ENCODE measurements at places on chromosomes 3 and 15.

- DNase-seq, result no peak
These were observed 247.4 kb downstream of the KBTBD8 start for GRCh38 chr3:67245545-67245944.

DNA sequence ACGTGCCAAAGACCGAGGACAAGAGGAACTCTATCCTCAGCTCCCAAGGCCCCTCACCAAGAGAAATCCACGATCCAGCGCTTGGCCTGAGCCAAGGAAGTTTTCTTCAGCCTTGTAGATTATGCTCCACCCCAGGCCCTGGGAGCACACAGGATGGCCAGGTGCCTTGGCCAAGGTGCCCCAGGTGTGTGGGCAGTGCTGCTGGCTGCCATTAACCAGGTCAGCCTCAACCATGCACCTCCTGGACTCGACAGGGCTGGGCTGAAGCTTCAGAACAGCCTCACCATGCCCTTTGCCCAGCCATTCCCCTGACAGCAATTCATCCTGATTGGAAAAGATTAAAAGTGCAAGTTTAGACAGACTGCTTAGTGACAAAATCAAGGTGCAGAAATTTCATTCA, 10.9 kb upstream of the MESP1 start:
- no peak for DNase-seq

DNA sequence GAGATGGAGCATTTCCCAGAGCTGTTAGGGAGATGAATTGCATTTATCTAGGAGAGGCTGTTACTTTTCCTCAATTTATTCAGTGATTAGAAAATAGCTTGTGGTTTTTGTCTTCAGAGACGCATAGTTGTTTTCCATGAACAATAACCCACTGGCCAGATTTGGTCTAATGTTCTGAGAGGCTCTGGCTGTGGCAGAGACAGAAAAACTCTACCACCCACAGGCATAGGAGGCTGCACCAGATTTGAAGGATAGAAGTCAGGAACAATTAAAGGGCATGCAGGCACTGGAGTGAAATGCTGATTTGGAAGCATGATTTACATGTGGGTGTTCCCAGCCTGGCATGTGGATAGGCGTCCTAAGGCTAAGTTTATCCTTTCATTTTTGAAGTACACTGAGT, 143.5 kb downstream of the NFKBIZ start:
- no peak for DNase-seq

DNA sequence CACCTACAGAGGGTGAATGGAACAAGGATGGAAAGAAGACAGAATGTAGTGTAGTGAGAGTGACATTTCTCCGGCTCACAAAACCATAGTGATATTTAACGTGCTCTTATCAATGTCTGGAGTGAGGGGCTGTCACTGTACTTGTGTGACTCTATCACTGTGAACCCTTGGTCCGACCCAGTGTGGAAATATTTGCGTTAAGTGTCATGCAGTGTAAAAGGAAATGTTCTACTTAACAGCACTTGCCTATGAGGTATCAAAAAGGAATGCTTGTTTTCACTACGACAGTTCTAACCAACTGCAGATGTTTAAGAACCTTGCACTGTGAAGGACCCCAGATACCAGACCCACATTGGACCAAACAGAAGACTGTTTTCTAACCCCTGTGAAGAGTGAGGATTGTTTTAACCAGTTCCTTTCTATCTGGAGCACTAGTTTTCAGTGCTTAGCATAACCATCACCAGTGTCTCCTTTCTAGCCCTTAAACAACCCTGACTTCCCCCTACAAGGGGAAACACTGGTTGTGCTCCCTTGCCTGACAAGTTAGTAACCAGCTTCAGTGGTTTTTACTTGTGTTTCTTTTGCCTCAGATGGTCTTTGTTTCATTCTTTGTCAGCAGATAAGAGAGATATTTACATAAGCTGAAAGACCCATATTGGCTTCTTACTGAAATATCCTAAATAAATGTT, 144.7 kb upstream of the ABHD17C start:
- no peak for DNase-seq

DNA sequence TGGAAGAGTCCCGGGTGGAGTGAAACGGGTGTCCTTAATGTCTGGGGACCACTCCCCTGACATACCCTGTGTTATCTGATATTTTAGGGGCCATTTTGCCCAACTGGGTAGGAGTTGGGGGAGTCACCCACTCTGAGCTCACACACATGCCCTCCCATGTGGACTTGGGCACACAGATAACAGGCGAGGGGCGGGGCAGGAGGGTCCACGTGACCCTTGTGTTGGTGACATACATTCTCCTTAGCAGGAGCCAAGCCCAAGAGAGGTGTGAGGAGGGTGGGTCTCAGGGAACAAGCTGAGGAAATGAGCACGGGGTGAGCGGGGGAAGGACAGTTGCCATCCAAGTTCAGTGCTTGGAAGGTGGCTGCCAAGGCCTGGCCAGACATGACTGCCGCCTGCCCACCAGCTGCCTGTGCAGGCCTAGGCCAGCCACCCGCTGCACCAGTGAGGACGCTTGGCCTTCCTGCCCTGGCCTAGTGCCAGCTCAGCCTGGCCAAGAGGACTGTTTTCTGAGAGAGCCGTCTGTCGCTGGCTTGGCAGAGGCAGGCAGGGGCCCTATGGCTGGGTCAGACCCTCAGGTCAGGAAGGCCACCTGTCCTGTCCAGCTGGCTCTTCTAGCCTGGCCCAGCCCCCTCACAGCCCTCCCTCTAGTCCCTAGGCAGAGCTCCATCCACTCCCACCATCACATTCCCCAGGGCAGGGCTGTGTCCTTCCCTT, 31.3 kb upstream of the TMEM115 start:
- no peak for DNase-seq

DNA sequence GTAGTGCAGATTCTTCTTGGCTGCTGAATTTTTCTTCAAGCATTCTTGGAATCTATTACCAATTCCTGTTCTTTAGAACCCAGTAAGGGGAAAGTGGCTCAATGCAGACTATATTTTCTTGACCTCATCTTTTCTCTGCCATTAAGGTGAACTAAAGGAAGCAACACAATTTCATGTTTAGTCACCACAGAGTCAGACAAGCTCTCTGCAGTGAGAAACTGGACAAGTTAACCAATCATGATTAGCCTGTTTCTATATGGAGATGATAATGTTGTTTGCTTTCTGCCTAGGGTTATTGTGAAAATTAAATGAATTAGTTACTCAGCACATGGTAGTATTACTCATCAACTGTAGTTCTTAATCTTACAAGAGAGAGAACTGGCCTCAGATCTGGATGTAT, 1075.1 kb downstream of the AGBL1 start:
- no peak for DNase-seq

DNA sequence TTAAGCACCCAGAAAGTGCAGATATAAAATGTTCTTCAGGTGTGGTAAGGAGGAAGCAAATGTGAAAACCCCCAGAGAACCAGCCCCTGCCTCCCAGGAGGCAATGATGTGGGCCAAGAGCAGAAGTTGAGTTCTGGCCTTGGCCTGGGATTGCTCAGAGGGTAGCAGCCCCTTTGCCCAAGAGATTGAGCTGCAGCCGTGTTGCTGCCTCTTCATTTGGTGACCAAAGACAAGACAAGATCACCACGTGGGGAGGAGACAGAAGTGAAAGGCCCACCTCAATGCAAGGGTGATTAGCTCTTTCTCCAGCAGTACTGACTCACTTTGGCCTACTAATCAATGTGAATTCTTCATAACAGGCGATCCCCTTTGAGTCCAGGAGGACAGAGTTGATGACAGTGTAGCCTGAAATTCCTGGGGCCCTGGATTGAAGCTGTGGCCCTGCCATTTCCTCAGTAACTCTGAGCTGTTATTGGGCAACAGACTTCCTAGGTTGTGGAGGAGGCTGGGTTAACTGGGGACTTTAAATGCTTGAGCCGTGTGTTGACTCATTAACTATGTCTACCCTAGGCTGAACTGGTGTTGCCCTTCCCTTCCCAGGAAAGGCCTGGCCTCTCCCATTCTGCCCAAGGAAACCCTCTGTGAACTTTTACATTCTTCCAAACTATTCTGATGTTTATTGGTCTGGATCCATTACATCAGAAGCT, 86.5 kb downstream of the ST6GAL1 start:
- peak; percentile 53 for DNase-seq

DNA sequence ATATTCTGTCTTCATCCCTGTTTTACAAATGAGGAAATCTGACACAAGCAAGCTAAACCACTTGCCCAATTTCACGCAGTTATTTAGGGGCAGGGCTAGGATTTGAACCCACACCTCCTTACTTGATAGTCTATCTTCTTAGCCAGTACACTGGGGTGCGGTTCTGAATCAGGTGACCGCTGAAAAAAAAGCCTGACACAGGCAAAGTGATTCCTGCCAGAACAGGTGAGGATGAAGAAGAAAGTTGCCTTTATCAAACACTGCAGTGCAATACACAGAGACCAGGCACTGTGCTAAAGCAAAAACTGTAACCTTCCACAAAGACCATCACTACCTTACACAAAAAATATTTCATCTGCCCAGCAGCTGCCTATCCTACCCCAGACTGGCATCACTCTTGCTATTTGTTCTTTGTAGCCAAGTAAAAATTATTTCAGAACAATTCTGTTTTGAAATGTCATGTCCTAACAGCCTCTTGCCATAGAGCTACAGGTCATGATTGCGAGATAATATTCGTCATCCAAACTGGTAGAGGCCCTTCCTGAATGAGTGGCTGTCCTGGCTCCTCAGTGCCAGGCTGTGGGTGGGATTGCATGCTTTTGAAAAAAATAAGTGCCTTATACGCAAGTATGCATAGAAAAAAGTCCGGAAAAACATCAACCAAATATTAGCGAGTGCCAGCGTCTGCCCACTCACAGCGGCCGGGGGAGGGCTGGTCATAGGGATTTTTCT, 142.3 kb upstream of the TPM1 start:
- DNase-seq, result no peak

DNA sequence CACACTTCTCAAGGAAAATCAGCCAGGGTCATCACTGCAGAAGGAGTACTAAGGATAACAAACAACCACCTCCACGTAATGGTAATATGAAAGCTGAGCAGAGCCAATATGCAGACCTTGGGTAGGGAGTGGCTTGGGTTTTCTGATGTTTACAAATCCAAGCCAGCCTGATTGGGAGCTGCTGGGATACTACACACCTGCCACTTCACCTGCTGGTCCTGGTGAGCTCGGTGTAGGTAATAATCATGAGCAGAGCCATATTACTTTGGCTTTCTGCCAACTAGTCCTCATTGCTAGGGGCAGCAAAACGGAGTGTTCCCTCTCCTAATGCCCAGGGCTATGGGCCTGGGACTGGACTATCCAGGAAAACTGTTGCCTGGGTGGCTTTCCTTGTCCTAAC, 433.5 kb upstream of the PPP2R3A start:
- DNase-seq, result no peak

GRCh38 chr3:32200992-32201758, 37.3 kb upstream of the CMTM8 start:
- DNase-seq, result no peak

DNA sequence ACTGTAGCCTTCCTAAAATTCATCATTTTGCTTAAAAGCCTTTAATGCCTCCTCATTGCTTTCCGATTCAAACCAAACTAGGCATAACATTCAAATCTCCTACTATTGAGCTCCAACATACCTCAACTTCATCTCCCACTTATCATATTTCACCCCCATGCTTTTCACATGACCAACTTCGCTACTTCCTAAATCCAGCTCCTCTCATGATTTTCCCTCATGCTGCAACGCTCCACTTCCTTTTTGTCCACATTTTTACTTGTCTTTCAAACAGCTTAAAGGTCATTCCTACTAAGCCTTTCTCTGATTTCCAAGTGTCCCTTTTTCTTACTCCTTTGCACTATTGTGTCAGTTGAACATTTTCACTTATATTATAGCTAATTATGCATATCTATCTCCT, 20.3 kb upstream of the ANXA2 start:
- DNase-seq, result no peak

DNA sequence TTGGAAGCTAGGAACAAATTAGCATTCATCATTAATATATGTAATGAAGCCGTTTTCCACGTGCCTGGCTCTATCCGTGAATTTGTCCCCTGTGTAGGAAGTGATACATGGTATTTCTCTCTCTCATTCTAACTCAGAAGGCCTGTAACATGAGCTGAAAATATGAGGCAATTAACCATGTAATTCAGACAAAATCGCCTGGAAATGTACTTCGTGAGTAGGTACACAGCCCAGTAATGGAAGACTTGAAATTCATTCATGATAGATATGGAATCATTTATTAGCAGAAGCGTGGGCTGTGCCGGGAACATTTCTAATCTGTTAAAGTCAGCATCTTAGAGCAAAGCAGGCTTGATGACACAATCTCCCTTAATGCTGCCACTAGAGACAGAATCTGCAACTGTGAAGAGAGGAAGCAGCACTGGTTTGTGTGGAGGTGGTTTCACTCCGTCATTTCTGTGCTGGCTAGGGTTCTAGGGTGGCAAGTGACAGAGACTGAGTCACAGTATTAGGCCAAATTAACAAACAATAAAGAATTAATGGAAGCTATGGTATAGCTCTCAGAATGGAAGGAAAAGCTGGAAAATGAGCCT, 225.0 kb upstream of the PROK2 start:
- DNase-seq, result no peak

DNA sequence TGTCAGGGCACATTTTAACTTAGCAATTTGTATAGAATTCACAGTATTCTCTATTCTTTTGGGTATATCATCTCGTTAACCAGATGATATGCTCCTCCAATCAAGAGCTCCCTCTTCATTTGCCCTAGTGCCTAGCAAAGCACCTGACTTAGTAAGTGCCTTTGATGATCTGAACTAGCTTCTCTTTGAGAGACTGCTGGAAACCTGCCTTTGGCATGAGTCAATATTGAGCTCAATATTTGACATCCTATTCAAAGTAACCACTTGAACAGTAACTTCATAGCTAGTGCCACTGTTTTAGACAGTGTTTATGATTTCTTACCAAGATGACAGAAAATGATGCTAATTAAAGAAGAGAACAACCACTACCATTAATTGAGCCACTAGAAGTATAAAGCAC, 696.3 kb upstream of the UBE2E2 start:
- no peak for DNase-seq

GRCh38 chr15:35304389-35304788, 219.3 kb upstream of the NANOGP8 start:
- no peak for DNase-seq
